ENCODE measurements at places on chromosomes 1 and 21.

DNA sequence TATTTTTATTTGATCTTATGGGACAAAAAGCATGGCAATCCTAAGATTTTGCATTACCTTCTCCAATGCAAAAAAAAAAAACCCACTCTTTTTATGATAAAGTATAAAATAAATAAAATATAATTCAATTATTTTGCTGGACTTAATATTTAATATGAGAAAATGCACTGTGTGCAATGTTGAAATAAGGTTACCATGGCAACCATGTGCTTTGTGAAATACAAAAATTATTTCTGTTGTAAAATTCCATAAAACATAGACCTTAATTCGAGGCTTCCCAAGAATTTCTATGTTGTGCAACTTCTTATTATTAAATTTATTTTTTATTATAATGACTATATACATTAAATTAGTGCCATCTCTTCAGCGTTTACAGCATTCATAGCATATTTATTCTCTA is 989.5 kb downstream of the MRPL39 start:
- no peak for DNase-seq

- DNase-seq: no peak
These were observed 397.8 kb upstream of the VAMP3 start for GRCh38 chr1:7373251-7373650.

DNA sequence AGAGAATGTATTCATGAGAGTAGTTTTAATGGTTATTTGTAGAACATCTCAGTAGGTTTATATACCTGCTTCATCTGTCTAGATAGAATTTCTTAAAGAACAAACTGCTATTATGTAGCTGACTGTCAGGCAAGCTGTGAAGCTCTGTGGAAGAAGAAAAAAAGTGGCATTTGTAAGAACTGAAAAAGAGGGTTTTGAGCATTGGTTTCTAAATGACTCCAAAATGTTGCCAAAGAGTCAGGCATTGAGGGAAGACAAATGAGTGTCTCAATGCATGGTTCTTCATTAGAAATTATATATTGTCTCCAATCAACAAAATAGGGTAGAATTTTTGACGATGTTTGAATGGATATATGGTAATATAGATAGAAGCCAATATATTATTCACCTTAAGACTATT is 1276.1 kb downstream of the KCNT2 start:
- no peak for DNase-seq

DNA sequence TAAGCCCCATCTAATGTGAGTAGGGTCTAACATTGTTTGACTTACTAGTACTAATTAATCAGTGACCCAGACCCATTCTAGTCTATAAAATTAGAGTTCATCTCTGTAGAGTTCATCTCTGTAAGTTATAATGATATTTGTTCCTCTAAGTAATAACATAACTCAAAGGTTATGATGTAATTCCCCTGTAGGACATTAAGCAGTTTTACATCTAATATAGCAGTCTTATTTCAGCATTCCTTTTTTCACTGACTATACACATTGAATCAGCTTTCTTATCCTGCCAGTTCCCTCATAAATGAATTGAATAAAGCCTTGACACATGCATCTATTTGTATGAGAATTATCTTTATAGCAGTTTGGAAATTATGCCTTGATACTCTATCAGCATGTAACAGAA is 90.9 kb downstream of the SH3GLB1 start:
- no peak for DNase-seq

DNA sequence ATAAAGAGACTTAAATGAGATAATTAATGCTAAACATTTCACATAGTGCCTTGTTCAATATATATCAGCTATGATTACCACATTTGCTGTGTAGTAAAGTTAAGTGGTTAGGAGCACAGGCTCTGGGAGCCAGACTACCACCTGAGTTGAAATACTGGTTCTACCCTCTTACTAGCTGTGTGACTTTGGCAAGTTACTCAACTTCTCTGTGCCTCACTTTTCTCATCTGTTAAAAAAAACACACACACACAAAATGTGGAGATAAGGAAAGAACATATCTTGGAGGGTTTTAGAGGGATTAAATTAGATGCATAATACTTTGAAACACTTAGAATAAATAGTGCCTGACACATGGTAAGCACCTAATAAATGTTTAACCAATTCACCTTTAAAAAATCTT is 51.8 kb upstream of the NRDC start:
- DNase-seq: no peak

- no peak for DNase-seq
These were observed 617 bp upstream of the ADGRL2 start for GRCh38 chr1:81799939-81800694.

DNA sequence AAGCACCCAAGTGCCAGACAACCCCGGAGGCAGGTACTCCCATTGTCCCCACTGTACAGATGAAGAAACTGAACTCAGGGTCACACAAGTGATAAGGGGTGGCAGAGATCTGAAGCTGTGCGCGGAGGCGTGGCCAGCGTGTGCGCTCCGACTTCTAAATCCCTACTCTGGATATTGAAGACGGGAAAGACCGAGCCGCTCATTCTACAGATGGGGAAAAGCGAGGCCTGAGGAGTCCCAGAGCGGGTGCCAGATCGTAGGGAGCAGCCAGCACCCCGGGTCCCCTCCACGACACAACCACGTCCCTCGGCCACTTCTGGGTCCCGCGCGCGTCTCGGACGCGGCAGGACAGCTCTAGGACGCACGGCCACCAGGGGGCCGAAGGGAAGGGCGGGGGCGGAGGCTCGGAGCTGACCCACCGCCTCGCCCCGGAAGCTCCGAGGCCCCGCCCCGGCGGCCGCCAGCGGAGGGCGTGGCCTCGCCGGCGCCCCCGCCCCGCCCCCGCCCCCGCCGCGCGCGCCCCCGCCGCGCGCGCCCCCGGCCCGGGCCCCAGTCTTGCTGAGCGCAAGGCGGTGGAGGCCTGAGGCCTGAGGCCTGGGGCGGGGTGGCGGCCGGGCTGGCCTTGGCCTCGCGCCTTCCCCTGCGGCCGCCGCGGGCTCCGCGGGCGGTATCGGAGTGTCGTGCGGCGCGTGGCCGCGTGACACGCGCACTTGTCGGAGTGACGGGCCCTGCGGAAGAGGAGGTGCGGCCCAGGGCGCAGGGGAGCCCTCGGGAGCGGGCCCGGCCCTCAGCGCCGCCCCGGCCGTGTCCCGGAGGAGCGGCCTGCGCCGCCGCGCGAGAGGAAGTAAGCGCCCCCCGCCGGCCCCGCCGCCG is at the start of gene H6PD:
H6PD (plus strand) TSS at position 552 of the 873 bp plus-strand sequence. CDS start 10,161 bp downstream, outside the sequence.
- peak; percentile 48 for DNase-seq

DNA sequence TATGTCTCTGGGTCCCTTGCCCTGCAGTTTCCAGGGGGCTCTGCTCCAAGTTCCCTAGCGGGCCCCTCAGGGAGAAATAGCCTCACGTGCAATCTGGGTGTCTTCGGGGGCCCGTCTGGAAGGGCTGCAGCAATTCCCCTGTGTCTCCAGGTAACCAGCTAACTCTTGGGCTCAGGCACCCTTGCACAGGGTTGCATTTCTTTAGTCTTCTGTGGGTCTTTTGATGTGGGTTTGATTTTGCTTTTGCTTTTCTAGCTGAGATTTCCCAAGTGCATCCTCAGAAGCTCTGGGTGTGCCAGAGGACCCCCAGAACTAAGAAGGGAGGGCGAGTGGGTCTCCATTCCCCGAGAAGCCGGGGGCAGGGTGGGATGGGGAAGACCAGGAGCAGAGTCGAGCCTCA is 75.7 kb downstream of the SPSB1 start:
- DNase-seq: no peak

GRCh38 chr21:25581582-25581981 is 25.7 kb downstream of the MRPL39 start:
- no peak for DNase-seq

DNA sequence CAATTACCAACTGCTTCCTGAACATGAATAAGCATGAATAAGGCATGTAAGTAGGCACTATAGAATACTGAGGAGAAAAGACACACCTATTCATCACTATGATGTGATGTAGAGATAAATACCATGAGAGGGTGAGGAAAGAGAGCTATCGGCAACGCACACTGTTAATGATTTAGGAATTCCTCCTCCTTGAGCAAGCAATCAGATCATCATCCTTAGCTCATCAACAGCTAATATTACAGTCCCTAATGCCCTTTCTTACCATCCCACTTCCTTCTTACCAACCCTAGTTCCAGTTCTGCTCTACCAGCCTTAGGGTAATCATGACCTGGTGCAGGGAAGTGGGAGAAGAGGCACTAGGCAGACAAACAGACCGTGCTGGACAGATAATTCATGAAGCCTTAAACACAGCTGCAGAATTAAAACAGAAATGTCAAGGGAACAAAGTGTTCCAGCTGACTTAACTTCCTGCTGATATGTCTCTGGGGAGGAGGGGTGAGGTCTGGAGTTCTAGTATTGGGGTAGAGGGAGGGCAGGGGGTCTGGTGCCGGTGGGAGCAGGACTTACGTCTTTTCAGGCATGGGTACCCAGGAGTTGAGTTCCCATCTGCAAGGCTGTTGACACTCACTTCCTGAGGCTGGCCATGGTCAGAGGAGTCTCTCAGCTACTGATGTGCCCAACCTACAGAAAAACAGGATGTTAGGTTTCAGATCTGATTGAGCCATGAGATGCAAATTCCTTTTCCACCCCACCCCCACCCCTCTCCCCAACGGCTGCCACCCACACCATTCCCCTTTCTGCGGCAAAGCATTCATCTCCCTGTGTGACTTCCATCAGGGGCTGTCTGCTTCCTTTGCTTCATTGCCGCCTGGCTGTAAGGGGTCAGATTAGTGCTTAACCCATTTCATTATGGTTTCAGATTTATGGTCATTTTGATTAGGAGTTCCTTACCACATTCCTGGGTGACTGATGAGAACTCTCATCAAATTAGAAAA is 12.6 kb upstream of the RCSD1 start:
- DNase-seq: no peak

GRCh38 chr1:186768906-186769305 is 59.8 kb upstream of the PLA2G4A start:
- no peak for DNase-seq

GRCh38 chr1:94876362-94876761 is 50.5 kb downstream of the CNN3 start:
- no peak for DNase-seq

DNA sequence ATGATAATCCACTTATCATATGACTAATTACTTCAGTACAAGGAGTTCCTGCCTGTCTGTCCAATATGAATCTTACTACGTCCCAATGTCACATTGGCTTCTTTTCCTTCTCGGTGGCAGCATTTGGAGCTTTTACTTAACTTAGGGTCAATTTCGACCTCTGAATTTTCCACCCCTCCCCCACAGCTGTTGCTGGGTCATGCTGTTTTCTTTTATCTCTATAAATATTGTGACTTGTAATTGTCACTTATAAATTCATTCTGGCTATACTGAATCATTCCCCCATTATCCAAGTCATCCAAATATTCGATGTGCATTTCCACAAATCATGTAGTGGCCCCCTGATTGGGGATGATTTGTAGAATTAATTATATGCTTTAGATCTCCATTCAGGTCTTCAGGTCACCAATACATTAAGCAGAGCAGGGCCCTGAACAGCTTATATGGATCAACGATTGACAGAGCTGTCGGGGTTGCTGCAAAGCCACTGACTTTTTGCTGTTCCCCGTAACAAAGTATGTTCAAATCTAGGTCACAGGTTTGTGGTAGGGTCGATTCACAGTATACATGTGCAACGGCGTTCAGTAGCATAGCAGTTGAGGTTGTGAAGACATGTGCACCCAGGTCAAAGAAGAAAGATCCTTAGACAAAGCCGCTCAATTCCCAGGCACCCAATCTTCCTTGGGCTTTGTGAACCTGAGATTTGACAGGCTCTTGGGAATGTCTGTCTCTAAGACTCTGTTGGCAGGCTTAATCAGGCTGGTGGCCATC is 18.3 kb upstream of the RNU1-4 start:
- DNase-seq: no peak

- DNase-seq: no peak
These were observed 203.6 kb upstream of the CHODL start for GRCh38 chr21:18041012-18041411.

GRCh38 chr1:204036882-204037655 is 35.8 kb upstream of the SOX13 start:
- DNase-seq: no peak

- DNase-seq: no peak
These were observed 33.6 kb upstream of the ADARB1 start for GRCh38 chr21:45040739-45041138.

GRCh38 chr1:98556521-98557158 is 104.9 kb upstream of the SNX7 start:
- DNase-seq: no peak

GRCh38 chr1:188065917-188066316 is 1237.2 kb downstream of the PLA2G4A start:
- no peak for DNase-seq

GRCh38 chr1:207745839-207746767 is 5.8 kb upstream of the CD46 start:
- DNase-seq: no peak

DNA sequence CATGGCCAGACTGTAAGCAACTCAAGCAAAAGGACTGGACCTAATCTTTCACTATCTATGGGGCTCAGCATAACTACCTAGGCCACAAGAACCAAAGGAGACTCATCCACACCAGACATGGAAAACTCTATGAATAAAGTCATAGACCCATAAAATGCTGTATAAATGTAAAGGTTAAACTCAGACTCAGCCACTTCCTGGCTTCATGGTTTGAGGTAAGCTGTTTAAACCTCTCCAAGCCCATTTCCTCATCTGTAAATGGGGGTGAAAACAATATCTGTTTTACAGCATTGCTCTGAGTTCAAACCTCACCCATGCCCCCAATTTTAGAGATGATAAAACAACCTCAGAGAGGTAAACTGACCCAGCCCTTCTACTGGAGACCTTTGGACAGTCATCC is 4.0 kb upstream of the SMIM12 start:
- DNase-seq: no peak

DNA sequence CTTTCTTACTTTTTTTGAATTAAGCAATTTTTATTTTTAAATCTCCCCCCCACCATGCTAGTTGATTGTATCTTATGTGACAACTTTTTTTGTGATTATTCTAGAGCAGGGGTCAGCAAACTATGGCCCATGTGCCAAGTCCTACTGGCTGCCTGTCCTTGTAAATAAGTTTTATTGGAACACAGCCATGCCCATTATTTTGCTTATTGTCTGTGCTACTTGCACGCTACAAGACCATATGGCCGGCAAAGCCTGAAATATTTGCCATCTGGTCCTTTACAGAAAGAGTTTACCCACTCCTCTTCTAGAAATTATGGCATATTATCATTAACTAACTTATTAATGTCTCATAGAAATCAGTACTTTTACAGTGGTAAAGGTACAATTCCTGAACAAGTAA is 51.7 kb downstream of the AK5 start:
- DNase-seq: no peak

DNA sequence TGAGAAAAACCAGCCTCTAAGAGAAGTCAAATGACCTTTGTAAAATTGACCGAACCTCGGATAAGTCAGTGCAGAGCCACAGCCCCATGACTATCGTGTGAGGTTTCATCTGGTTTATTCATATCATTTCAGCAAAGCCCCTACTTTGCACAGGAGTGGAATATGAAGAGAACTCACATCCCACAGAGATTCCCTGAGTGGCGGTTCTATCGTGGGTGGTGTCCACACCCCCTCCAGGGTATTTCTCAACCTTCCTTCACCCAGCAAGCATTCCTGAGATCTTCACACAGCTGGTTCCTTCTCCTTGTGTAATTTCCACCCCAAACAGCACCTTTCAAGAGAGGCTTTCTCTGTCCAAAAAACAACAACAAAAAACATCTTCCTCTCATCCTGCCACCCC is 47.5 kb downstream of the EVA1C start:
- no peak for DNase-seq

GRCh38 chr1:28887835-28888682 is 26.3 kb upstream of the EPB41 start:
- no peak for DNase-seq

GRCh38 chr1:63466759-63467158 is 56.3 kb downstream of the ITGB3BP start:
- DNase-seq: no peak

All from stimulated activated CD8-positive, alpha-beta memory T cell treated with anti-CD3 and anti-CD28 coated beads, Interleukin-7, amount 100 ng/mL, for 1 hour (primary cell).